ENCODE measurements at places on chromosomes 2 and 18.

DNA sequence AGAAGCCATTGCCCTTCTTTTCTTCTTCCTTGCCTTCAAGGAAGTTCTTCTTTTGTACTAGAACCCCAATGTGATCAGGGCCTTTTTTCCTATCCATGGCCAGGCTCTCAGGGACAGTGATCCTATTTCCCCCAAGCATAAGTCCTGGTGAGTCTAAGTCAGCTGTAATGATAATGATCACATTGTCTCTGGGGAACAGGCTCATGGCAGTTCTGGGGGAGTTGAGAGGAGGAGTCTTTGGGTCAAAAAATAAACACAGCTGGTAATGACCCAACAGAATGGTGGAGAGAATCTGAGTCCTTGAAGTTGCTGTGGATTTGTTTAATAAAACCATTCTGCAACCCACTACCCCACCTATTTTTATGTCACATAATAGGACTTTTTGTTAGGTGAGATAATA is 96.6 kb downstream of the SOCS6 start:
- no peak for DNase-seq

DNA sequence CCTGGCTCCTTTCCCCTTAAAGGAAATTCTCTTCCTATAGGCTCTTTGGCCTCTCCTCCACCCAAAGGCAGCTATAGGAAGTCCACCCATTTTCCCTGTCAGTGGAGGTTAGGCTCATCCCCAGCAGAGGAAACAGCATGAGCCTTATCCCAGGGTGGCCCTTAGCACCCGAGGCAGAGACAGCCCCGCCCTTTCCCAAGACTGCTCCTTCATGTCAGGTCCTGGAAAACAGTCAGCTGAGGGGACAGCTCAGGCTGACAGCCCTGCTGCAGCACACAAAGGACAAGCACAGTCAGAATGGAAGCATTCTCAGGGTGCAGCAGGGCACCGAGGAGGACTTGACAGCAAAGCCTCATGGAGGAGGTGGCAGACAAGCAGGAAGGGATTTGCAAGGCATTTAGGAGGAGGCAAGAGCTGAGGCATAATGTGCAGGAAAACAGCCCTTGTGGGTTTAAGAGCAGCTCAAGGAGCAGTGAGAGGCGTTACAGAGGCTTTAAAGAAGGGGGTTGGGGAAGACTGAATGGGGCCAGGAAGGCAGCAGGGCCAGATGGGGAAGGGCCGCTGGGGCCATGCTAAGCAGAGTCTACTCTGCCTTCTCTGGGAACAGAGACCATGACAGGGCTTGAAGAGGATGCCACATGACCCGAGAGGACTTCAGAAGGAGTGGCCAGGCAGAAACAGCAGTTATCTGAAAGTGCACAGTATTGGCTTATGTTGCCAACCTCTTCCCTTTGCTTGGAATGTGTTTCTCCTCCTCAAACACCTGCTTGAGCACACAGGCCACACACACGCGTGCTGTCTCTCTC is 216.6 kb downstream of the SH3BP4 start:
- DNase-seq, result no peak

GRCh38 chr2:43199492-43200488 is 26.6 kb downstream of the ZFP36L2 start:
- no peak for DNase-seq

- no peak for DNase-seq
Measured at GRCh38 chr2:86806059-86806857, 15.5 kb upstream of the CD8A start.

- no peak for DNase-seq
Measured at GRCh38 chr2:162072181-162072702, 1.8 kb downstream of the DPP4 start.

- no peak for DNase-seq
Measured at GRCh38 chr2:127361929-127362885, 25.6 kb downstream of the MAP3K2 start.

- no peak for DNase-seq
Measured at GRCh38 chr2:172740856-172741255, 5.2 kb downstream of the RAPGEF4 start.

DNA sequence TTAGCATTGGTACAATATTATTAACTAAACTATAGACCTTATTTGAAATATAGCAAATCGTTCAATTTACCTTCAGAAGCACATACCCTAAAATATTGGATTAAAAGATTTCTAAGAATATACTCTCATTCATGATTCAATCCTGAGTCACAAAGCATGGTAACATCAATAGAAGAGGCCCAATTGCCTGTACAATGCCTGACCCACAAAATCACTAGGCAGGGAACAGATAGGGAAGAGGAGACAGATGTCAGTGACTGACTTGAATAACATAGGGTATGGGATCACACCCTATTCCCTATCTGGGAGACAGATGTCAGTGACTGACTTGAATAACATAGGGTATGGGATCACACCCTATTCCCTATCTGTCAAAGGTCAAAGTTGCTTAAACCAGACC is 611.6 kb upstream of the VRK2 start:
- DNase-seq, result peak; percentile 14

- DNase-seq, result no peak
Measured at GRCh38 chr2:189267491-189267890, 87.9 kb upstream of the COL5A2 start.

DNA sequence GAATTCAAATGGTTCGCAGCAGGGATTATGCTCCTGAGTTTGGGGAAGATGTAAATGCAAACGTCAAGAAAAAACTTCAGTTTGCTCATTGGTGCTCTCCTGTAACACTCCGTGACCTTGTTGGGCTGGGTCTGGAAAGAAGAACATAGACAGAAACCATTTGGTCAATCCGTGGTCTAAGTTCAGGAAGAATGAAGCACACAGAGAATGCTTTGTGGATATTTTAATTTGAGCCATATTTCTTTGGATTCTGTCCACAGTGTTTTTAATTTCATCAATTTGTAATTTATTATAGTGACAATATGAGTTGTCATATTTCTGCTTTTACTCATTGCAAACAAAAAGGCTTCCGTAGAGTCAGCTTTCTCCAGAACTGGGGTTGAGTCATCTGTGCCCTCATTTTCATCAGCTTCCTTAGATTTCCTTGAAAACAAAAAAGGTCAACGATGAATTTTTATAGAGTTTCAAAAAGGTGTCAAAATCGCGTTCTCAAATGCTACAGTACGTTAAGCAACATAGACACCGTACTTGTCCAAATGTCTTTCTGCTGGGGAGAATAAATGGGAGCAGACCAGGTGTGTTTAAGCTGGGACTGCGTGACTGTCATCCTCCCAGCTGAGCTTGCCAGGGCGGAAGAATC is 606.4 kb downstream of the RNF144A start:
- peak; percentile 38 for DNase-seq

DNA sequence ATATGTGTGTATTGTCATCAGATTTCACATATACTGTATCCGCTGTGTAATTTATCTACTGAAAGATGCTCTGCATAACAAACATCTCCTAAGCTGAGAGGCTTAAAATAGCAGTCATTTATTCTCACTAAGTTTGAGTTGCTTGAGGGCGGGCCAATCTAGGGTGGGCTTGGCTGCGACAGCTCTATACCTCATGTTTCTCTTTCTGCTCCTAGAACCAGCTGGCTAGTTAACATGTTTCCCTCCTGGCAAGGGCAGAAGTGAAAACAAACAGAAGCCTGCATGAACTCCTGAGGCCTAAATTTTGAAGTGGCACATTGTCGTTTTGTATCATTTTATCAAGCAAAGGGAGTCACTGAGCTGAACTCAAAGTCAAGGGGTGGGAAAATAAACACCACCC is 585.0 kb upstream of the VRK2 start:
- no peak for DNase-seq

GRCh38 chr18:12036201-12036751 is 55.0 kb downstream of the IMPA2 start:
- no peak for DNase-seq

DNA sequence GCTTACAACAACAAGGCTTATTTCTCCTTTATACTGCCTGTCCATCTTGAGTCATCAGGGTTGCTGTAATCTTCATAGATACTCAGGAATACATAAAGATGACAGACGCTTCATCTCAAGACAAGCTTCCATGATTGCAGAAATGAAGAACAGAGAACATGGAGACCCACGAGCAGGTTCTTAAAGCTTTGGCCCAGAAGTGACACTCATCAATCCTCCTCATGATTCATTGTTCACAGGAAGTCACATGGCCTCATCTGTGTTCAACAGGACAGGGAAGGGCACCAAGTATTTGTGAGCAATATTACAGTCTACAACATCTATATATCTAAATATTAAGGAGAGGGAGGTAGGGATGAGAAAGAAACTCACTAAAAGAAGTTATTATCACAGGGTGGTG is 36.5 kb upstream of the PGAP1 start:
- DNase-seq, result no peak

DNA sequence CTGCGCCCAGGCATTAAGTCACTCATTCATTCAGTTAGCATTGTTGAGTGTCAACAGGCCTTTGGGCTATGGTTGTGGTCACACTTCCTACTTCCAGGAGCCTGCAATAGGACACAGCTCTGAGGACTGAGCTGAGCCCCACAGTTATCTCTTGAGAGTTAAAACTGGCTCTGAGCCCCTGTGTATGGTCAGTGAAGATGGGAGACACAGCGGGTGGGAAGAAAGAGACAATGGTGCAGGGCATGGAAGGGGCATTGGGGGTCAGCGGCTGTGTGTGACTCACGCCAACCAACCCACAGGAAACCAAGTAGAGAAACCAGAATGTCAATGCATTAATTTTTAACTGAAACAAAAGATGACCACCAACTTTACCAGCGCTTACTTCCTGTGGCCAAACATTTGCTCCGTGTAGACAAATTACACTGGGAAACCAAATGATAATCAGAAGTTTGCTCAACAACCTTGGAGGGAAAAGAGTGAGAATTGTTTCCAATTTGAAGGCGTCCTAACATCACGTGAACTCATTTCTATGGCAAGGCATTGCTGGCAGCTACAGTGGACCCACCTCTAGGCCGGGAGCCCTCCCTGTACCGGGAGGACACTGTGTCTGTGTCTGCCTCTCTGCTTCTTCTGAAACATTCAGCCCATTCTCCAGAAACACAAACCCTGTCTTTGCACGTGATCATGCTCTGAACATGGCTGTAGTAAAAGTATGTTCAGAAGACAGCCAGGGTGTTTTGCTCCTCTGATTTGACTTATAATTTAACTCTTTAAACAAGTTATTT is 212.0 kb upstream of the ID2 start:
- DNase-seq, result no peak

DNA sequence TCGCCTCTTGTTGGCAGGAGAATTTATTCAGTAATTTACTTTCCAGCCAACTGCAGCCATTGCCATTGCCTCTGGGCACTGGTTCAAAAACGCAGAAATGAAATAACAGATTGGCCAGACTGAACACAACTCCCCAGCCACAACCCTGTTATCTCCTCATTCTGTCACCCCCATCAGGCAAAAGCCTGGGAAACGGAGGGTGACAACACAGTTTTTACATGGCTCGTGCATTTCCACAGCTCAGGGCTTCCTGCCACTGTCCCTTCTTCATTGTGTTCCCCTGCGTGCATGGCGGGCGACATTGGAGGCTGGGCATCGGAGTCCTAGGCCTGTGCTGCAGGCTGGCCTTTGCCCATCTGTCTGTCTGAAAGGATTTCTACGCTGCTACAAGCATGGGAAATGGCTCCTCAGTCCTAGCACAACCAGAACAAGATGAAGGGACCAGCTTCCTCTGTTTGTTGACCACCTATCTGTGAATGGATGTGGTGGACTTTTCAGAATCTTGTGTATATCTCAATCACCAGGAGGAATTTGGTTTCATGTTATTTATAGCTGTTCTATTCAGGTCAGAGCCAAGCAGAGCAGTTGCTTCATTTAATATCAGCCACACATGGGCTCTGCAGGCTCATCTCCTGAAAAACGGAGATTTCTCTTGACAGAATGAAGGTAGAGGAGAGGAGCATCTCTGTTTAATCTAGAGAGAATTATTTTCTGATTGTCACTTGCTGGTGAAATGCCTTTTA is 107.0 kb downstream of the MGAT5 start:
- DNase-seq, result no peak

DNA sequence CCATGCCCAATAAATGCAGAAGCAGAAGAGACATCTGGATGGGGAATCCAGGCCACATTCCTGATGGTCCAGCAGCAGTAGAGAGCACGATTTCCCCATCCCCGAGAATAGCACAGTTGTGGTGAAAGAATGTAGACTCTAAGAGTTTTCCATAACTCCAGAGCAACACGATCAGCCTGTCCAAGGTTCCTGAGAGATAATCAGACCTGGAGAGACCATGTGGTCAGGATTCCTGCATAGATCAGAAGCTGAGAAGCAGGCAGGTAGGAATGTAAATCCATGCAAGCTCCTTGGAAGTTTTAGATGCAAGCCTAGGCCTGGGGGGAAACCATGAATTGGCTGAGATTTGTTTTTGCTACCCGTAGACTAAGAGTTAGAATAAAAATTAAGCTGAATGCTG is 34.2 kb upstream of the PTPRM start:
- DNase-seq, result no peak

DNA sequence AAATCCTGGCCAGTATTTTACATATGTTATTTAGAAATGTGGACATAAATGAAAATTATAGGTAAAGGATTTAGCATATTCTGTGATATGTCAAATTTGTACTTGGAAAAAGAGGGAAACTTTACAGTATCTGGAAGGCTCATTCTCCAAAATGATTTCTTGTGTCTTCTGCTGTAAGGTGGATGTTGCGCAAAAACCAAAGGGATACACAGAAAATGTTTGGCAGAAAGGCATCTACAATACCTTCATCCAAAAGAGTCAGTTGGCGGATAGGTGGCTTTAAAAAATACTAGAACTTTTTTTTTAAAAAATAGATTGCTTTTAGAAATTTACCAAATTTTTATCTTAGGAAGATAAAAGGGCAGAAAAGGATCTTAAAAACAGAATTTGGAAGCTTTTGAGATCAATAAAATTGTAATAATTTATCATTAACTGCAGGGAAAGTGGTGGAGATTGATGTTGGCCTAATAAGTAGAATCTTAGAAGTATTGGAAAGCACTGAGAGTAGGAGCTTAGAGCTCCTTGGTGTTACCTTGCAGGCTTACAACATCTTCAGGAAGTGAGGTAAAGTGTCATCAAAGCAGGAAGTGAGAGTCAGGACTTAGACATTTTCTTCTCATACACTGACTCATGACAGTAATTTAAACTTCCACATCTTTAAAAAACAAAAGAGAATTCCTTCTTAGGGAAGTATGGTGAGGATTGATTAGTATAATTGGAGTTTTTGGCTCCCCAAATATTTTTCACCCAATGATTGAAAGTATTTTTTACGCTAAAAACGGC is 2.1 kb downstream of the NABP1 start:
- peak; percentile 91 for DNase-seq

DNA sequence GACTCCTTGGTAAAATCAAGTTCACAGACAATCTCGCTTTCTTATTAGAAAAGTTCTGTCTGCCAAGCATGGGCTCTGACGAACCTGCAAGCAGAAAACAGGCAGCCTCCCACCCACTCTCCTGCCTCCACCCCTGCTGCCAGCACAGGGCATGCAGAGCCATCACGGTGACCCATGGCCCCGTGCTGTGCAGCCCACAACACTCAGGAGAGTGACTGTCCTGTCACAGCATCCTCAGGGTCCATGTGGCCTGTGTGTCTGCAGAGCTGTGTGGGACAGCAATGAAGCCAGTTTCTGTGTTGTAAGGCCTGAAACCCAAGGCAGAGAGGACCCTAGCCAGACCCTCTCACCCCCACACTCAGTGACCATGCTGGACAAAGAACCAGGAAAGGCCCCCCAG is 46.2 kb downstream of the TFCP2L1 start:
- no peak for DNase-seq

Measured in HS-5 (cell line).